ENCODE measurements at places on chromosomes 7 and 10. TPM values are rescaled to one million over a fixed set of nuclear protein-coding genes. Genes with fewer than 3 reads are reported as not detected.

GRCh38 chr10:4176500-4177281, 391.7 kb upstream of the KLF6 start:
- no peak for DNase-seq

DNA sequence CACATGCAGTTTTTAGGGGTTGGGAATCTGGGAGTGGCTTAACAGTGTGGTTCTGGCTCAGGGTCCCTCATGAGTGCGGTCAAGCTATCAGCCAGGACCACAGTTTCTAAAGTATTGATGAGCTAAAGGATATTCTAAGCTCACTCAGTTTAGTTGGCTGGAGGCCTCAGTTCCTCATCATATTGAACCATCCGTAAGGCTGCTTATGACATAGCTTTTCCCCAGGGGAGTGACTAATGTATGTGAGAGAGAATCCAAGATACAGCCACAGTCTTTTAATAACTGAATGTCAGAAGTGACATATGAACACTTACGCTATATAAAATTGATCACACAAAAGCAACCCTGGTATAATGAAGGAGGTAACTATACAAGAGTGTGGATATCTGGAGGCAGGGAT, 245.3 kb downstream of the POLR1F start:
- DNase-seq: no peak

PRSS1 gene
- not detected for polyA plus RNA-seq

HYAL4 gene
- polyA plus RNA-seq: 0.19 TPM

CLCN1 gene
- 0.11 TPM for polyA plus RNA-seq

ERVW-1 gene
- 0.83 TPM for polyA plus RNA-seq

DNA sequence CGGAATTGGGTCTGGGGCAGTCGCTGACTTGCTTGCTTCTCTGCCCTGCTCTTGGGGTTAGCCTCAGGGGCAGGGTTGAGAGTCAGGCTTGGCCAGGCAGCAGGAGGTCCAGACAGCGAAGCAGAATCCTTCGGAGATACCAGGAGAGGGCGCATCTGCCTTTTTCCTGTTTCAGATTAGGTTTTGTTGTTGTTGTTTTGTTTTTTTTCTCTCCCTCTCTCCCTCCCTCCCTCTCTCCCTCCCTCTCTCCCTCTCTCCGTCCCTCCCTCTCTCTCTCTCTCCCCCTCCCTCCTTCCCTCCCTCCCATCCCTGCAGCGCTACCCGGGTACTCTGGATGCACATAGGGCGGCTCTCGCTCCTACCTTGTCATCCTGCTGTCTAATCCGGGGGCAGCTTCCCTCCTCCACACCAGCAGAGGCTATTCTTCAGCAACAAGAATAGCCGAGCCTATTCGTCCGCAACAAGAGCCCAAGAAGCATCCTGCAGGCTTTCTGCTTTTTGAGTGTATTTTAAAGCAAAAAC, 758 bp upstream of the OPTN start:
- peak; percentile 57 for DNase-seq

PTN gene
- polyA plus RNA-seq: 185 TPM

DPP6 gene
- polyA plus RNA-seq: 61.2 TPM

- no peak for DNase-seq
These were observed 87.7 kb downstream of the NKX6-2 start for GRCh38 chr10:132698211-132698751.

DNA sequence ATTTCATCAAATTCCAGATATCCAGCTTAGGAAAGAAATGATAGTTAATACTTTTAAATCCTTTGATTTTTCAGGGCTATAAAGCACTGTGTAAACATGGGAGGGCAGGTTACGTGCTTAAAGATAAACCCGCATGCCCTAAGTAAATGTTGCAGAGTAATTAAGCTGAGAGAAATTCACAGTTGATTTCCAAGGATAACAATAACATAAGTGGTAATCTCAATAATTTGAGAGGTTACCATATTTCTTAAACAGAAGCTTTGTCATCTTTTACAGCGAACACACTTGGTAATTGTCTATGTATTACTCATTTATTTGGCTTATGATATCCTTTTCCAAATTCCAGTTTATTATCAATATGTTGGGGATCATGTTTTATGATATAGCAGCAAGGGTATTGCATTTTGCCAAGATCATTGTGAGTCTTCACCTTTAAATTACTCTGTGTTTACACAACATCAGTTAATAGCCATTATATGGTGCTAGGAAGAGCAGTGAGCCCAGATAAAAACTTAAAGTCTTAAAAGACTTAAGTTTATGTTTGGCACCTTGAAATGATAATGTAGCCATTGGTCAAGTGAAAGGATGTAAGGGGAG, 15.4 kb downstream of the MGAM start:
- no peak for DNase-seq

- peak; percentile 38 for DNase-seq
These were observed 90.7 kb upstream of the C1QL3 start for GRCh38 chr10:16612115-16612980.

MKRN1 gene
- 110 TPM for polyA plus RNA-seq

DNA sequence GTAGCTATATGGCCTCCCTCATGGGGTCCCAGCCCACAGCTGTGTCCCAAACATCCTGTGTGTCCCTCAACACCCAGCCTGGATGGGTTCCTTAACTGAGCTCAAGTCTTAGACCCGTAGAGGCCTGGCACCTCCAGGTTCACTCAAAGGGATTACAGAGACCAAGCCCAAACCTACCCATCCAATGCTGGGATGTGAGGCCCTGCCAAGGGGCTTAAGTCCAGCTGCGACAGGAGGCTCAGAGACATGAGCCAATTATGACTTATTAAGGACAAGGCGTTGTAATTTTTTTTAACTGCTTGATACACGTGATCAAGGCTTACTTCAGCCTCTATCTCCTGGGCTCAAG, 105.6 kb upstream of the RET start:
- DNase-seq: no peak

DNA sequence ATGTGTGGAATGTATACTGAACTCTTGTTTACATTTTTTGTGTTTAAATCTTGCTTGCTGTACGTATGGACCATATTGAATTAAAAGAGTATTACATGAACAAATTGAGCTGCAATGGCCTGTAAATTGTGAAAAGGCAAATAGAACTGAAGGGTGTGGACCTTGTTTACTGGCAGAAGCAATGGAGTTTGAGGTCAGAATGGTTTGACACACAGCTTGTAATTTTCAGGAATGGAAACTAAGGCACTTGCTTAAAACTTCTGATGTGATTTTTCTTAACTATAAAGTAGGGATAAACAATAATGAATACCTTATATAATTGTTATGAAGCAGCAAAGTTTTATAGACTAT, 33.9 kb upstream of the COBL start:
- no peak for DNase-seq

GRCh38 chr10:22573820-22574569, 140.4 kb downstream of the PIP4K2A start:
- DNase-seq: no peak

DNA sequence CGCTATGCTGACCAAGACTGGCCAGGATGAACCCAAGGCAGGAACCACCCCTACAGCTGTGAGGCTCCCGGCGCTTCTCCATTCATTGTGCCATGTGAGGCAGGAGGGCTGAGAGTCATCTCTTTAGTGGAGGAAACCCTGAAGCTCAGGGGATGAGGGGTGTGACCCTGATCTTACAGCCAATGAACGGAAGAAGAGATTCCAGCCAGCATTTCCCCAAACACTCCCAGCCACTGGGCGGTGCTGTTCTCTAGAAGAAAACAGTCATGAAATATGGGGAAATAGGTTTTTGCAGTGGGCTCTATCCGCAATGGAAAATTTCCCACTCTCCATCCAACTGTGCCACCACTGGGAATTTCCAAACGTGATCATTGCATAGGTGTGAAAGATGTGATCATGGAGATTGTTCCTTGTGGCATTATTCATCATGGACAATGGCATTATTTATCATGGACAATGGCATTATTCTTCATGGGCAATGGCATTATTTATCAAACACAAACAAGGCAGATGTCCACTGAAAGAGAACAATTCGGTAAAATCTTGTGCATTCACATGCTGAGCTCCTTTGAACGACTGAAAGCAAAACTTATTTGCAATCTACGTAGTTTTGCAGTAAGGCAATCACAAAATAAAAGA, 14.0 kb upstream of the SLC18A2 start:
- no peak for DNase-seq

PAPOLB gene
- polyA plus RNA-seq: 0.06 TPM

- no peak for DNase-seq
These were observed 315.0 kb downstream of the CRPPA start for GRCh38 chr7:16106300-16106699.

AKR1D1 gene
- polyA plus RNA-seq: not detected

GRCh38 chr10:133183646-133184378, 23.8 kb downstream of the KNDC1 start:
- DNase-seq: no peak

- DNase-seq: no peak
These were observed 2.2 kb upstream of the FZD8 start for GRCh38 chr10:35644050-35644950.

DNA sequence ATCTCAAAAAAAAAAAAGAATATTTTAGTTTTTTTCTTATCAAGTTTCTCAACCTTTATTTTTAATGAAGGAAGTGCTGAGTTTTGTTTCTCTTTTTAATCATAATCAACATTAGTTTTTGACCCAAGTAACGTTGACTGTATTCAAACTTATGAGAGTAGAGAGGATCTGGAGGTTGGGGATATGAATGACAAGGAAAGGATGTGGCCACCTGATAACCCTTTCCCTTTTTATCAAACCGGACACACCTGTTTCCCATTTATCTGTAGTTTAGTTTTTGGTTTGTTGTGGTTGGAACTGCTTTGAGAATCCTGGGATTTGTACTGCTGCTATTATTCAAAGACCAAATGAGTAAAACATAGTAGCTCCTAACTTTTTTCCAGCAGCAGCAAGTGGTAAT, 38.6 kb downstream of the HACD1 start:
- DNase-seq: no peak

- DNase-seq: no peak
These were observed 35.7 kb downstream of the ZCCHC24 start for GRCh38 chr10:79409726-79410085.

DNA sequence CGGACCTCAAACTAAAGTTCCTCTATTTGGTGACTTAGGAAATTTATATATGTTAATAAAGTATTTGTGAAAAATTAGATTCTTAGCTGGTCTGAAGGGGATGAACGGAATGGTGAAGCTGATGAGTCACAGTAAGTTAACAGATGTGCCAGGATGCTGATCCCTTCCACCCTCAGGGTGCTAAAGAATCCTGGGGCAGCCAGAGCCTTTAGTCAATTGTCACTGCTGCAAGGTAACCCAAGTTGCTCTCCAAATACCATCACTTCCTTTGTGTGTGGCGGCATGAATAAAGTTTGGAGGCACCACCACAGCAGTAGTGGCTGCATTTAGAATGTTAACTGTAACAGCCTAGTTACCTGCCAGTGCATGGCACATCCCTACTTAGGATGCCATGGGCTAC, 222.6 kb upstream of the PPP1R3A start:
- no peak for DNase-seq
